ENCODE measurements at places on chromosomes 16 and 17.
A peak's percentile ranks its signal among the peaks of the same experiment; 100 is the strongest.

DNA sequence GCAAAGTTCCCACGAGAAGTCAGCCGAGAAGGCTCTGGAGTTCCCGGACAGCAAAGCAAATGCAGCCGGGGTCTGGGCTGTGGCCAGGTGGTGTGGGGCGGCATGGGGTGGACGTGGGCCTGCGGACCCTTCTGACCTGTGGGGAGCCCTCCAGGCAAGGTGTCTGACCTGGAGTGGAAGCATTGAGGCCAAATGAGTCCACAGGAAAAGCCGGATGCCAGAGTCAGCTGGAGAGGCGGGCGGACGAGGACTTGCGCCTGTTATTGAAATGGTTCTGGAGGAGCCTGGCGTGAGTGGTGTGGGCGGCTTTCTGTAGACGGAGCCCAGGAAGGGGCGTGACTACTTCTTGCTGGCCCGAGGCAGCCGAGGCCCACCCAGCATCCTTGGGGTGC is 50.5 kb upstream of the ZNF750 start:
- DNase-seq = no peak

DNA sequence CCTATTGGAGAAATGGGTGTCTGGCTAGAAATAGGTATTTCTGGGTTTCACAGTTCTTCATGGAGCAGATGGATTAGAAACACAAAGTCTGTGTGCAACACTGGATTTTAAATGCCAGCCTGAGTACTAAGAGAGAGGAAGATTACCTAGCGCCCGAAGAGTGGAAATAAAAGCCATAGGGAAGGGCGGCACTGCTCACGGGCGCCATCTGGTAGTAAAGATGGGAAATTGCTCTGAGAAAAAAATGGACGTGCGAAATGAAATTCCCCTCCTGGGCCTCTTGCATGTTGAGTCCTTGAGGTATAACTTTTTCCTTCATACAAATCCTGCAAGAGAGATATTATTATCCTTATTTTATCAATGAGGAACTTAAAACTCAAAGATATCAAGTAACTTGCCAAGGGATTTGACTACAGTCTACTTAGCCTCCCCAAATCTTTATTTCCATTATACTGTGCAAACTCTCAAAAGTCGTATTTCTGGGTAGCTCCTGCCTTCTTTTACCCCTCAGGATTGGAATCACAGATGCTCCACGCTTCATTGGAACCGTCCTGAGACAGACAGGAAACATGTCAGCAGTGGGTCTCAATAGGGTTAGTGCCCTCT is 72.8 kb downstream of the MMD start:
- DNase-seq = peak; percentile 5

GRCh38 chr16:84752600-84752999 is 52.8 kb downstream of the USP10 start:
- DNase-seq = no peak

- no peak for DNase-seq
These were observed 28.0 kb downstream of the PRKCB start for GRCh38 chr16:23863511-23864422.

DNA sequence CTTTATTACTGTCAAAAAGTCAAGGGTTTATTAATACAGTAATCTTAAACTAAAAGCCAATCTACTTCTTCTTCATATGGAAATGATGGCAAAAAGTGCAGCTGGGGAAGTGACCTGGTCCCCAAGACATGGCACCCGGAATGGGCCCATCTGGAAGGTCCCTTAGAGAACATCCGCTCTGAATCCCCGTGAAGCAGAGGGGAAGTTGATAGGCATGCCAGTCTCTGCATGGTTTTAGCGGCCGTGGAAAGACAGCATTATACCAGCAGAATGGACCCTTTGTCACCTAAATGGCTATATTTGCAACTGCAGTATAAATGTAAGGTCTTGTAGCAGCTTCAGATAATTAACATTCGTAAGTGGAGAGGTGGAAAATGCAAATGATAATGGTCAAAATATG is 32.4 kb downstream of the COTL1 start:
- no peak for DNase-seq

DNA sequence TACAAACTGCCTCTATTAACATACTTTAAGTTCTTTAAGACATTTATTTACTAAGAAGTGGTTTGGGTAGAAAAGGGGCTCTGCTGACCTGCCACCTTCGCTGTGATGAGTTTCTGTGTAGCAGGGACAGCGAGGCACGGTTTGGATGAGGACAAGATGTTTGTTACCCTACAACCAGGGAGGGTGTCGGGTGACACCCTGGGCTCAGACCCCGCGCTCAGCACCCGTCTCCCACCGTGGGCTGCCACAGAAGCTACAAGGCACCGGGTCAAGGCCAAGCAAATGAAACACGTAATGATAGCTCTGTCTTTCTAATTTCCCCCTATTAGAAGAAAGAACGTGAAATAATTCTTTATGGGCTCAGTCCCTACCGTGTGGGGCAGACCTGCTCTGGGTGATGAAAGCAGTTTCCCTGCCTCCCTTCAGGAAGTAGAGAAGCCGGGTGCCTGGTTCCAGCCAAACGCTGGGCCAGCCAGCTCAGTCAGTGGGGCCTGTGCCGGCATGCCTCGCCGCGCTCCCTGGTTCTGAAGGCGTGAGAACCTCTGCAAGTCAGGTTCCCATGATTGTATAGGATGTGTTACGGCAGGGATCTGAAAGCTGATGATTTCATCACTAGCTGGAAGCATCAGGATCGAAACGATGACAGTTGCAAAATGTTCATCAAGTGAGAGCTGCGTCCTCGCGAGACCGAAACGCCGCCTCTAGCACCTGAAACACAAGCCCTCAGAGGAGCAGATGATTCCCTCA is 3.9 kb downstream of the ZNF750 start:
- DNase-seq = peak; percentile 17

- DNase-seq = no peak
These were observed 20.6 kb downstream of the ABAT start for GRCh38 chr16:8694795-8695728.

GRCh38 chr16:1428511-1428910 is 2.4 kb upstream of the PERCC1 start:
- DNase-seq = no peak

GRCh38 chr17:60901806-60902205 is 224.2 kb downstream of the BCAS3 start:
- no peak for DNase-seq

DNA sequence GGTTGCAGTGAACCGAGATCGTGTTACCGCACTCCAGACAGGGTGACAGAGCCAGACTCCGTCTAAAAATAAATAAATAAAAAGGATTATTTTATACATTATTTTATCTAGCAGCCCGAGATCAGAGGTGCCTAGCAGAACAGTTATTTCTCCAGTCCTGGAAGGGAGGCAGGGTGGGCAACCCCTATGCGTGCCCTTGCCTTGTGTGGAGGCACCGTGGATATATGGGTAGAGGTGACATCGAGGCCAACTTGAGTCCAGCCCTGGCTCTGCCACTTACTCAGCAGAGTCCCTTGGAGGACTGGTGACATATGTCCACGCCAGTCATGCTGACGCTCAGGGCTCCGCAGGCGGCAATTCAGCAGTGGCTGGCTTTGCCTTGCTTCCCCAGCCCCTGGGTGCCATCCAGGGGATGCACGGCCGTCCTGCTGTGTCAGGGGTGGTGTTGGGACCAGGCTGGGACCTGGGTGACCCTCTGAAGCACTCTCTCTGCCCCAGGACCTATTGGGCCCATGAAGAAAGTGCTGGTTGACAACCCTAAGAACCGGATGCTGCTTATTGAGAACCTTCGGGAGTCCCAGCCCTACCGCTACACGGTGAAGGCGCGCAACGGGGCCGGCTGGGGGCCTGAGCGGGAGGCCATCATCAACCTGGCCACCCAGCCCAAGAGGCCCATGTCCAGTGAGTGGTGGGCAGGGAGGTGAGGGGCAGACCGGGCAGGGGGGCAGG is 13.2 kb downstream of the GALK1 start:
- no peak for DNase-seq

- DNase-seq = no peak
These were observed 5.9 kb downstream of the ANKFN1 start for GRCh38 chr17:56158915-56159825.

- DNase-seq = no peak
These were observed 217.3 kb upstream of the ERCC4 start for GRCh38 chr16:13702614-13703013.

Data from NCI-H526 treated with DMSO at 0.1 percent for 48 hours (cell line).